ENCODE measurements at places on chromosomes 5 and 9. TPM values are rescaled to one million over a fixed set of nuclear protein-coding genes. Genes with fewer than 3 reads are reported as not detected.

PTPRD gene
- 0.28 TPM for total RNA-seq

C9 gene
- 0.11 TPM for total RNA-seq

SPATA31D4 gene
- total RNA-seq, result not detected

PNPLA7 gene
- total RNA-seq, result 1.9 TPM

SLC44A1 gene
- 4.1 TPM for total RNA-seq

ADAMTS12 gene
- not detected for total RNA-seq

SPATA31A6 gene
- total RNA-seq, result not detected

MUSK gene
- total RNA-seq, result not detected

TIMD4 gene
- total RNA-seq, result 1.2 TPM

RMND5B gene
- total RNA-seq, result 41.2 TPM

CAVIN4 gene
- not detected for total RNA-seq

- DNase-seq, result no peak
These were observed 701.0 kb downstream of the NR2F1-AS1 start for GRCh38 chr5:92879806-92880543.

GRCh38 chr9:19650312-19650711 is 138.5 kb downstream of the SLC24A2 start:
- no peak for DNase-seq

DNA sequence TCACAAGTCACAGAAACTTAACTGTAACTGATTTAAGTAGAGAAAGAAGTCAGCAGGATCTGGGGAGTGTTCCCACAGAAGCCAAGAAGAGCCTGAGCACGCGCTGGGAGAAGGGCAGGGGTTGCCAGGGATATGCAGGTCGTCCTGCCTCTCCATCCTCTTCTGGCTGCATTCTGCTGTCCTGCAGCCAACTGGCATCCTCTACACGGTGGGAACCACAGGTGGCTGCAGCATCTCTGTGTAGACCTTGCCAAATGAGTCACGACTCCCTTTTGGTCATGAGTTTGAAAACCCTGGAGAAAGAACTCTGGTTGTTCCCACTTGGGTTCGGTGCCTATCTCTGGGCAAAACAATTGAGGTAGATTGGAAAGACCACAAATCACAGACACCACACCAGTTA is 38.4 kb upstream of the PCA3 start:
- DNase-seq, result no peak

GRCh38 chr5:179994583-179995323 is 76.8 kb downstream of the RNF130 start:
- DNase-seq, result no peak

DNA sequence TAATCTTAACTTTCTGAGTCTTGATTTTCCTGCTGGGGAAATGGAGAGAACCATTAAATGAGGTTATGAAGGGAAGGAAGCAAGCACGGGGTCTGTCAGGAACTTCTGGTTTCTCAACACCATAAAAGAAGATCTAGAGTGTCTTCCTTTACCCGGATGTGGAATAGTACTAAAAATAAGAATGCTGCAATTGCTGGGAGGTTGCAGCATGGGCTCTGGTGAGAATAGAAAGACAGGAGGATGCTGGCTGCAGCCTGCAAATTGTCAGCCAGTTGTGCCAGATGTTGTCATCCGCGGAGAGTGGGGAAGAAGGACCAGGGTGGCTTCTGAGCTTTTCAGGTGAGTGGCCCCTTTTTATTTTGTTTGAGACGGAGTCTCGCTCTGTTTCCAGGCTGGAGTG is 69.3 kb upstream of the STC2 start:
- no peak for DNase-seq

- no peak for DNase-seq
These were observed 282.2 kb downstream of the TAF11L14 start for GRCh38 chr5:17916446-17916845.

DNA sequence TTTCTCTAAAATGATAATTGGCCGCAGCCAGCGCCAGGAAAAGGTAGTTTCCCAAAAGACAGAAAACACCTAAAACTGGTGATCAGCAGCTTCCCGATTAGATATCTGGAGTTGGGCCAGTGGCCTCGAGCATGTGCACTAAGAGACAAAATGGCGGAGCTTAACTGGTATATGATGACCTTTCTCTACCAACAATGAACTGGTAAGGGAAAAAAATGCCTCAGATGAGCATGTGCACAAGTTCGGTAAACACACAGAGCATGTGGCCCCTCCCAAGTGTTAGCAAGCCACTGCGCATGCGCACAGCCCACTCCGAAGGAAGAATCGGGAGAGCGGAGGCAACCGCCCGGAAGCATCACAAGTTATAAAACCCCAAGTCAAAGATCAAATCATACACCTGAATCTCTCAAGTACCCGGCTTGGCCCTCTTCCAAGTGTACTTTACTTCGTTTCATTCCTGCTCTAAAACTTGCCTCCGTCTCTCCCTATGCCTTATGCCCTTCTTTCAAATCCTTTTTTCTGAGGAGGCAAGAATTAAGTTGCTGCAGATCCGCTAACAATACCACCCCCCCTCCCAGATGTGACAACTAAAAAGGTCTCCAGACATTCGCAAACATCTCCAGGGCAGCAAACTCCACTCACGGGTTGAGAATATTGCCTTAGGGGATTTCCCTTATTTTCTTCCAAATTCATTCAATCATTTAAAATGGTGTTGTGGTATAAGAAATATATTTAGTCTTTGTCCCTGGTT is 15.0 kb upstream of the PTBP3 start:
- peak; percentile 78 for DNase-seq

DNA sequence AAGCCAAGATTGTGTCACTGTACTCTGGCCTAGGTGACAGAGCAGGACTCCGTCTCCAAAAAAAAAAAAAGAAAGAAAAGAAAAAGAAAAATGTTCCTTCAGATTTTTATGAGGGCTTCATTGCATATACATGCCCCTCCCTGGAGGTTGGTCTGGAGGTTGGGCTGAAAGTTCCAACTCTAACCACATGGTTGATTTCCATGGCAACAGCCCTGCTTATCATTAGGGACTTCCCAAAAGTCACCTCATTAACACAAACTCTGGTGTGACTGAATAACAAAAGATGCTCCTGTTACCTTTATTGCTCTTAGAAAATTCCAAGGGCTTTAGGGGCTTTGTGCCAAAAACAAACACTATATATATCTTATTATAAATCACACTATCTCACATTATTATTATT is 113.8 kb downstream of the TMC1 start:
- DNase-seq, result no peak

DNA sequence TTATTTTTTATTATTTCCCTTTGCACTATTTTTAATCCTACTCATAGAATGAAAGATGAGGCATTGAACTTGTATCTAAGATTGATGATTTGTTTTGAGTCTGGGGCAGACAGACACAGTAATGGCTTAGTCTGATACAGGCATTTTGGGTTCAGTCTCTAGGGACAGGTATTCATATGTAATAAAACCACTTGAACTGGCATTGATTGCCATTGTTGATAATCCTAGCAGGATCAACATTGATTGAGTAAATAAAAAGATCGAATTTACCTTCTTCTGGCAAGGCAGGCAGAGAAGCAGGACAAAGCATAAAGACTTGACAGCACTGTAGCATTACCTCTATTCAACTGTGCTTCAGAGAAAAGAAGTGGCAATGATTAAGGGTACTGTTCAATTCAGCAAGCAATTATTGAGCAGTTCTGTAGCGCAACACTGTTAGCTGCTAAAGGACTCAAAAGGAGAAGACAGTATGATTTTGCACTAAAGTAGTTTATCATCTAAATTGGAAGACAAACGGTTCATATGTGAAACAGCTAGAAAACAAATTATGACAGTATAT is 144.4 kb downstream of the COMMD10 start:
- no peak for DNase-seq

GRCh38 chr5:118379470-118379869 is 608.9 kb downstream of the DTWD2 start:
- no peak for DNase-seq

DNA sequence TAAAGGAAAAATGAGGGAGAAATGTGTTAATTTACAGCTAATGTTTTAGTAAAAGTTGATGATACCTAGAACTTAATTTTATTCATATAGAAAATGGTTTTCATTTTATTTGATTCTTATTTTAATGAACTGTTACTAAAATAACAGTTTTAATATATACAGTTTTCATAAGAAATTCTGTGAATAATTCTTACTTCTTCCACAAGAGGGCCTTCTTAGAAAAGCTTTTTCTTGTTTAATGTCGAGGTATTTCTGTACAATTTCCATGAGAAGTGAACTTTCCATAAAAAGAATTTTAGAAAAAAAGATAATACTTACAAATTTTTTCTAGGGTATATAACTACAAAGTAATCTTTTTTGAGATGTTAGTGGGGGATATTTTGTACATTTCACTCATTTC is 73.9 kb downstream of the KLF9 start:
- DNase-seq, result no peak

GRCh38 chr9:37144762-37145161 is 24.4 kb downstream of the ZCCHC7 start:
- DNase-seq, result no peak

DNA sequence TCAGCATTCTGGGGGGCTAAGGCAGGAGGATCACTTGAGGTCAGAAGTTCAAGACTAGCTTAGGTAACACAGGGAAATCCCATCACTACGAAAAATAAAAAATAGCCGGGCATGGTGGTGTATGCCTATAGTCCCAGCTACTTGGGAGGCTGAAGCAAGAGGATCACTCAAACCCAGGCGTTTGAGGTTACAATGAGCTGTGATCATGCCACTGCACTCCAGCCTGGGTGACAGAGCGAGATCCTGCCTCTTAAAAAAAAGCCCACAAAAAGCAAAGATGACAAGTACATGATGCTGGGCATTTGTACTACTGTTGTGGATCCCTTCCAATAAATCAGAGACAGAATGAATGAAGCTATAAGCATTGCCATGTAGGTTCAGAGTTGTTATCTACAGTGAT is 320.1 kb upstream of the PANK3 start:
- DNase-seq, result no peak

GRCh38 chr9:121751686-121752445 is 100.4 kb downstream of the DAB2IP start:
- DNase-seq, result no peak

DNA sequence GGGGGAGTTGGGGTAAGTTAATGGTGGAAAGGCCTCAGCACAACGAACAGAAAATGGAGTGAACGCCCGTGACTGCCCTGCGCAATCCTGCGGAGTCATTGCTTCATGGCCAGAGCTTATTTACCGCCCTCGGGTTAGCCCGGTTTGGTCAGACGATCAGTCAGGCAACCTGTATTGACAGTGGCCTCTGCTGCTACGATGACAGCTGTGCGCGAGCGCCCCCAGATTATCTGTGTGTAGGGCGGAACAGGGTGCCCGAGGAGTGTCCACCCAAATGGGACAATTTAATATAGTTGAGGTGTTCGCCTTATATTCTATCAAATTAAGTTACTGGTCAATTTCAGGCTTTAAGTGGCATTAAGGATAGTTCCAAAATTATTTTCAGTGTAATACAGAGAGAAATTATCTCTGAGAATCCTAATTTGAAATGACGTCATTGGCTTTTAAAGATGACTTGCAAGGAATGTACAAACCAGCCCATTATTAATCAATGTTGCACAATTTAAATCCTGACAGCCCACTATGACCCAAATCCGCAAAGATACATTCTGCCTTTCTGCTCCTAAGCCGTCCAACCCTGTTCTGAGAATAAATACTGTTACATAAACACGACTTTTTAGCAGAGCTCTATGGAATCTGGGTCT is 879 bp upstream of the UBQLN1 start:
- DNase-seq, result peak; percentile 39

DNA sequence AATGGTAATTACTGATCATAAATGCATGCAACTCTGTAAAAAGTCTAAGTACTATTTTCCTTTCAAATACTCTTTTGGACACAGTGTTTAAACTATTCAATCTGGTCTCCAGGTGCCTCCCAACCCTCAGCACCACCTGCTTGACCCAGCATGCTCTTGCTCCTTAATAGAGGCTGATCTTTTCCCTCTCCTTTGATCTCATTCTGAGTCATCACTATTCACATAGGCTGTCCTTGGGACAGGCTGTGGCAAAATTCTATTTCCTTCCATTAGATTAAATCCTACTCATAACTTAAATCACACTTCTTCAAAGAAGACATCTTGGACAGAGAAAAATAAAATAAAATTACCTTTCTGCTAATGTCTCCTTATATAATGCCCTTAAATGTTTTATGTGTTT is 199.4 kb upstream of the ST8SIA4 start:
- no peak for DNase-seq

GRCh38 chr9:72454871-72455491 is 66.4 kb upstream of the TMC1 start:
- DNase-seq, result no peak

DNA sequence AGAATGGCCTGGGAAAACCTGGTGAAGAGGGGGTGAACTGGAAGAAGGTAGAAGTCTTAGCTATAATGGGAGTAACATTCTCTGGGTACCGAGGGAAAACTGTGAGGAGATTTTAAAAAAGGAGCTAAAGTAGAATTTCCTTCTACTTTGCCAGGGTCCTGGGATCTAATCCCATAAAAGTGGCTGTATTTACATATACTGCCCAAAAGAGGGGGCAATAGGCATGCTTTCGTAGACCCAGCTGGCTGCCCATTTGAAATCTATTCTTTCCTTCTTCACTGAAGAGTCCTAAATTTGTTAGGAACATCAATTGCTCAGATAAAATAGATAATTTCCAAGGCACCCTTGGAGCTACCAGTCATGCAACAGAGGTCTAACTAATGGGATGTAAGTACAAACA is 159.2 kb downstream of the CDC42SE2 start:
- DNase-seq, result no peak

DNA sequence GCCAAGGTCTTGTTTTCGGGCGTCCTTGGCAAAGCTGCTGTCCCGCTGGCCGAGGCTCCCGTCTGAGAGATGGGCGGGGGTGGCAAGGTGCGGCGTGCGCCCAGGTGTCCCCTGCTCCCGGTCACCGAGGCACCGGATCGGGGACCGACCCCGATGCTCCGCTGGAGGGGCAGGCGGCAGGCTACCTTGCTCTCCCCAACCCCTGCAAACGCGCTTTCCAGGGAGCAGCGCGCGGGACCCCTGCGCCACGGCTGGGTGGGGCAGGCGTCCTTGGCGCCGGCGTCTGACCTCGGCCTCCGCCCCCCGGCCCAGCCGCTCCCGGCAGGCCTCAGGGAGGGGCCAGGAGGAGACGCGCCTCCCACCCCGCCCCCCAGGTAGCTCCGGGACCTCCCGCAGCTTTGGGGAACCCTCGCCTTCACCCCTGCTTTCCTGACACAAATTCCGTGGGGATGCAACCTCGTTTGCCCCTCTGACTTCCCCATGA is 551 bp downstream of the N4BP3 start:
- peak; percentile 21 for DNase-seq

- DNase-seq, result no peak
These were observed 73.2 kb upstream of the UNC5A start for GRCh38 chr5:176736931-176737745.

GRCh38 chr5:73218552-73219171 is 45.7 kb downstream of the TMEM174 start:
- no peak for DNase-seq

- DNase-seq, result no peak
These were observed 2.0 kb upstream of the NINJ1 start for GRCh38 chr9:93136011-93136440.
